LoVo (cell line): ENCODE measurements at places on chromosomes 16 and 17.

DNA sequence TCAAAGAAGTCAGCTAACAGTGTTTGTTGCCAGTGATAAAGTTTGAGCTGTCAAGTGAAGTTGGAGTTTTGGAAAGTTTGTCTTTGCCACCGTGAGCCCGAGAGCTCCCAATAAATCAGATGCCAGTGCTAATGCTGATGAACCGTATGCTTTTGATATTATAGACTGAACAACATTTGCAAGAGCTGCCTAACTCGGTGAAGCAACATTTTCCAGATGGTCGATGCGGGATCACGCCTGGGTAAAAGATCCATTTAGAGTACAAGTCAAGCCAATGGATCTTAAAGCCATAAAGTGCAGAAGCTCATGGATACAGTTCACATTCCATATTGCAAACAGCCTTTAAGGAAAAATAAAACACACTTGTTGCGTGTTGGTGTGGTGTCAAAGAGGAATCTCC is 9.6 kb downstream of the BANP start:
- DNase-seq, result no peak

GRCh38 chr17:78965491-78965924 is 14.2 kb downstream of the LGALS3BP start:
- no peak for DNase-seq

- DNase-seq, result no peak
These were observed 33.7 kb upstream of the MFSD6L start for GRCh38 chr17:8832711-8833352.

GRCh38 chr16:22890976-22891375 is 77.0 kb downstream of the HS3ST2 start:
- no peak for DNase-seq

GRCh38 chr17:68248891-68249290 is 1.0 kb downstream of the AMZ2 start:
- no peak for DNase-seq
